Transverse colon (tissue), 4 donors: ENCODE measurements at places on chromosomes 4 and X. TPM values are rescaled to one million over a fixed set of nuclear protein-coding genes. Genes with fewer than 3 reads are reported as not detected.

Gene LYAR
- total RNA-seq, result 10.3 TPM

Gene SSX3
- total RNA-seq, result not detected

Gene PLS3
- total RNA-seq, result 4.5 TPM

- DNase-seq, result no peak
Observed at GRCh38 chr4:148029781-148030180, 297.9 kb downstream of the ARHGAP10 start.

Gene CCDC120
- 19.1 TPM for total RNA-seq

DNA sequence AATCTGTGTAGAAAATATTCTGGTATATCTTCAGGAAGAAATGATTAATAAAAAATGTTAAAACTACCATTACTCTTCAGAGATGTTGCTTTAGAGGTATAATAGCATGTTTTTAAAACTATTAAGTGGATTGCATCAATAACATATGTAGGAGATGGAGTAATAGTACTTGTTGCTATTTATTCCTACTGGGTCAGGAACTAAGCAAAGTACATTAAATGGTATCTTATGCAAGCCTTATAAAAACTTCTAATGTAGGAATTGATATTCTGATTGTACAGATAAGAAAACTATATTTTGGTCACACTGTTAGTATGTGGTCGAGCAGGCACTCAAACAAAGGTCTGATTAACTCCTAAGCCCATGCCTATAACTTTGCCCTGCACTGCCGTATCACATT is 31.4 kb upstream of the PDLIM5 start:
- no peak for DNase-seq

DNA sequence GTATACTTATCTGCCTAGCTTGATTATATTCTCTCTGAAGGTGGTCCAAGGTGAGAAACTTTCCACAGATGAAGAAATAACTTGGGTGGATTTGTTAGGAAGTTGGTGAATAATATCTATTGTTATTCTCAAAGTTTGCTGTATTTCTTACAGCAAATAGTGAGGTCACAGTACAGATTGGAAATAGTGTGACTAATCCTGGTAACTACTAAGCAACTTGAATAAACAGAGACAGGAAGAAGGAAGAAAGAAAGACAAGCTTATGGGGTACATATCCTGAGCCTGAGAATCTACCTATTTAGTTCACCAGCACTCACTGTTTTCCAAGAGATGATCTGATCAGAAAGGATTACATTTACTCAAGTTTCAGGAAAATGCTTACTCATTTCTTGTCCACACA is 1416.1 kb downstream of the RPA4 start:
- no peak for DNase-seq

Gene UGT8
- 41.0 TPM for total RNA-seq

- DNase-seq, result no peak
Observed at GRCh38 chr4:107654694-107655093, 65.3 kb downstream of the PAPSS1 start.

Gene HEPH
- total RNA-seq, result 185 TPM

Gene SSX4
- not detected for total RNA-seq

DNA sequence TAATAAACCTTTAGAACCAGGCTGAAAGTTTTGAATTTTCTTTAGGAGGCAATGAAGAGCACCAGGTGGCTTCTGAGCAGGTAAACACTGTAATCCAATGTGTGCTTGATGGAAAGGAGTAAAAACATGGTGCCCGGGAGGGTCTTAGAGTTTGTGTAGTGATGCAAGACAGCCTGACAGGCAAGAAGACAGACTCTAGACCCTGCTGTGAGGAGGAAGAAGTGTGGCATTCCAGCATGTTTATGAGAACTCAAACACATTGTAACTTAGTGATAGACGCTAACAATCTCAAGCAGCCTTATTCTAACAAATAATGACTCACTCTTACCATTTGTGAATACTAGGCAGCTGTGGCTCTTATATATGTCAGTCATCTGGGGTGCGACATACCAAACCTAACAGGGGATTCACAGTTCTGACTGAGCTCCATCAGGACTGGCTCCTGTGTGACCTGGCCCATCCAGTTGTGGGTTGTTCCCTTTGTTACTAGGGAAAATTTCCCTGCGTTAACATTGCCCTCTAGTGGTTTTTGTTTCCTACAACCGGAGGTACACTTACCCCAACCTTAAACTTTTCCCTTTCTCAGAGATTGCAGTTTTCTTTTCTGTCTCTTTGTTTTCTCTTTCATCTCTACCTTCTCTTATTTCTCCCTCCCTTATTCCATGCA is 53.8 kb downstream of the VSIG4 start:
- DNase-seq, result peak; percentile 12

- no peak for DNase-seq
Observed at GRCh38 chr4:173513651-173514050, 16.4 kb downstream of the HAND2 start.

- DNase-seq, result no peak
Observed at GRCh38 chr4:1170156-1170975, 2.0 kb downstream of the SPON2 start.

Gene RAB33A
- 0.82 TPM for total RNA-seq

- DNase-seq, result no peak
Observed at GRCh38 chr4:72557021-72557420, 12.0 kb downstream of the ADAMTS3 start.

DNA sequence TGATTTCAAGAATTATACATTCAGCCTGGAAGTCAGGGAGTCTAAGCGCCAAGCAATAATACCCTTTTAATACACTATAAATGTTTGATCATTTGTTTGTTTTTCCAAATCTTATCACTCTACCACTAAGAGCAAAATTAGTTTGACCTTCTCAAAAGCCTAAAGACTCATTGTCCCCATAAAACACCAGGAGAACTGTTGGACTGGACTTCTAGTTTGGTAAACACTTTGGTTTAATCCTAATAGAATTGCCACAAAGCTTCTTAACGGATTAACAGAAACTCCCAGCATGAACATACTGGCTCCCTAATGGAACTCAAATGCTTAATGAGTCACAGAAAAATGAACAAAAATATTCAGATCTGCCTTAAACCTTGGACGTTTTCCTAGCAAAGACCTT is 34.9 kb downstream of the SYTL5 start:
- no peak for DNase-seq

- no peak for DNase-seq
Observed at GRCh38 chrX:109920325-109920724, 82.6 kb upstream of the TMEM164 start.

GRCh38 chrX:44344687-44345086 is 1.2 kb upstream of the EFHC2 start:
- DNase-seq, result no peak

Gene RIPPLY1
- total RNA-seq, result not detected

GRCh38 chr4:189147005-189147929 is 793.4 kb upstream of the FRG1 start:
- DNase-seq, result no peak

GRCh38 chrX:48904180-48904579 is 6.5 kb downstream of the PQBP1 start:
- DNase-seq, result no peak

DNA sequence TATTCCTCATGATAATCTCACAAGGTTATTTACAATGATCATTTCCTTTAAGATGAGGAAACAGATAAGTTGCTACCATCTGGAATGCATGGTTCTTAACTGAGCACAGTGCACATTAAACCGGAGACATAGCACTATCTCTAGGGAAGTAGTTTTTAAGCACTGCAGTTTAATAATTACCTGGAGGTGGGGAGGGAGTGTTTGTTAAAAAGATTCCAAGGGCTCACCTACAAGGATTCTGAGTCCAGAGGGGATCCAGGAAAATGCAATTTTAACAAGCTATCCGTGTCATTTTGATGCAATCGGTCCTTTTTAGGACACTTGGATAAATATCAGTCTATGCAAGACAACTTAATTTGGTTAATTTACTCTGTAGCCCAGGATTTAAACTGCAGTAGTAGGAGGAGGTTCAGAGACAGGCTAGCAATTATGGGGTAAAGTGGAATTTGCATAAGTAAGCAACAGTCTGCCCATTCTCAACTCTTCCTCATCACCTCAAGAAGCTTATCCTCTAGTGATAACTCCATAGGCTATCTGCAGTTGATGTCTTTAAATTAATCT is 2.8 kb upstream of the PDLIM5 start:
- DNase-seq, result no peak

- no peak for DNase-seq
Observed at GRCh38 chr4:77190053-77190452, 33.0 kb downstream of the CCNG2 start.

DNA sequence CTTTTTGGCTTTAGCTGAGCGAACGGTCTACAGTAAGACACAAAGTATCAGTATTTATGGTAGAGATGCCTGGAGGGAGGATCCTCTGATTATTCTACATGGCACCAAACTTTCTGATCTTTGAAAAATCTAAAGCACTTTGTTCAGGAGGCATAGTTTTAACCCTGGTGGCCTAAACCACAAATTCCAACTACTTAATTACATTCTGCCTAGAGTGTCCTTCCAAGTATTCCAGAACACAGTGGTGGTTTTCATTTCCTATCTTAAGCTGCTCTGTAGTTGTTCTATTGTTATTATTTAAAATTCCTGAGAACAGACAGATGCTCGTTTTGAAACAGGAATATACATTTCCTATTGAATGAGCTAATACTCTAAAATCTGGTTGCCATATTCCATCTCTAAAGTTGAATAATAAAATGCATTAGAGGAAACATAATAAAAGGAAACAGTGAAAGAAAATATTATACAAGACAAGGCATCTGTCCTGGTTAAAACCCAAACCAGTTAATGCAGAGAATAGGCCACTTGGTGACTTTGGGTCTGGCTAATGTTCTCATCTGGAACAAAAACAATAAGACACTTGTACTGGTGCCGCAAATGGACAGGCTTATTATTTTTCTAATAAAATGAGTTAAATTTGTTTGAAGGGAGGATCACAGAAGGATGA is 657.4 kb downstream of the SPRY1 start:
- DNase-seq, result no peak

GRCh38 chrX:9676738-9677097 is 88.9 kb downstream of the GPR143 start:
- DNase-seq, result no peak

- no peak for DNase-seq
Observed at GRCh38 chr4:87498446-87498900, 30.7 kb downstream of the SPARCL1 start.

DNA sequence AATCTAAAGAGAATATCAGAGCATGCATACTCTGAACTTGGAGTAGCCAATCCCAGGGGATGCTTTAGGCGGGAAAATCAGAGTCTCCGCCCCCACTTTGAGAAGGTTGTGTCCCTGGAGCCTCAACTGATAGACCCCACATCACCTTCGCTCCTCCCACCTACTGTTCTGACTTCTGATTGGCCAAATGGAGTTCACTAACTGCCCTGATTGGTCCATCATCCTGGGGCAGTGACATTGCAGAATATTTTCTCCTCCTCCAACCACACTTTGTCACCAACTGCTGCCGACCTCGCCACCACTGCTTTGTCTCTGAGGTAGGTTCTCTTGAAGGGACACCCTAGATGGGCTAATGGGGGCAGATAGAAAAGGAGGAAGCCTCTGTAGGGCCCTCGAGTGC is 22.7 kb upstream of the SPACA5B start:
- no peak for DNase-seq

DNA sequence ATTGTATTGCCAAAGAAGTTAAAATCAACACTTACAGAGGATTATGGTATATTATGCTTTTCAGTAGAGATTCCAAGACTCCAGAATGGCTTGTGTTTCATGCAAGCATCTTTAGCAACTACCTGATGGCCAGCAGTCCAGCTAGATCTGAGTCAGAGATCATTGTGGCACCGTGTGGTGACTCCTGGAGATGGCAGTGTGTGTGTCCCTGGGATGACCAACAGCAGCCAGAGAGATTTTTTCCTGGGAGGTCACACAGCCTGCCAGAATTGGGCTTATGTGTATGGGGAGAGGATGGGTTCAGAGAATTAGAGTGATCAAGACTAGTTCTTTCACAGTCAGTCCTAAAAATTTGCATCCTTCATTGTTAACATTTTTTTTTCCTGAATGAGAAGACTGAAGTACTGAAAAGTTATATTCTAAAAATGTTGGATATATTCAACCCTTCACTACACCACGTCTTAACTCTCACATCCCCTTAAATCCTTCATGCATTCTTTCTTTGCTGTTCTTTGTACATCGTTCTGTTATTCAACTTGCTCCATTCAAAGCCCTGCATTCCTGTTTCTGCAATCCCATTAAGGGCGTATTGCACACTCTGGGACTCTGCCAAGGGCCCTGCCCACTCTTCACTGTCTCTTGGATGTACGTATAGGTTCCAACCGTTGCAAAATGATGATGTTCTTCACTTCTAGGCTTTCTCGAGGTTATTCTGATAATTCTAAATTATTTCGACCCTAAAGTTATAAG is 12.4 kb downstream of the TENM3 start:
- no peak for DNase-seq

GRCh38 chr4:6391852-6392188 is 80.6 kb downstream of the PPP2R2C start:
- no peak for DNase-seq

GRCh38 chr4:139659735-139660424 is 5.7 kb upstream of the MGST2 start:
- DNase-seq, result no peak

DNA sequence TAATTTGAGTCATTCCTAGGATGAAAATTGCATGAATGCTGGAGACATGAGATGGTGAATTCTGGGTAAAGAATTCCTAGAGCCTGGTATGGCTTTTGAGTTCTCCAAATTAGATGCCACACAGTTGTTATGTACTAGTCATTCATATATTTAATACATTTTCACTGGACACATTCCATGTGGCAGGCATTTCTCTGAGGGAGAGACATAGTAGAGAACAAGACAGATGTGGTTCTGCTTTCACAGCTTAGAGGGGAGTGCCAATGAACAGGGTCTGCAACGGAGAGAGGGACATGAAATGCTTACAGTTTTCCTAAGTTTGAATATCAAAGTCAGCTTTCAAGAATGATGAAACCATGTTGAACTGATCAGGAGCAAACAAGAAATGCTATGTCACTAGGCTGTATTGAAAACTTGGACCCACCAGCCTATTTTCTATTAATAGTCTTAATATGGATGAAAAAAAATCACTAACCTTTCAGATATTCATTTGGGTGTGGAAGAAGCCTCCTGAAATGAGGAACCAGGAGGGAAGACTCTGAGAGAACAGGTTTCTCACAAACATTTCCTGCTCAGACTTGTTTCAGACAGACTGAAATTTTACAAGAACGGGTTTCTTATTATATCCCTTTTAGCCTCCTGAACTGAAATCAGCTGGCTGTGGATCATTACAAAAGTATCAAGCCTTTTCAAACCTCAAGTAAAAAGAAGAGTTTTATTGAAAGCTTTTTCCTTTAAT is 276.0 kb upstream of the TET2 start:
- DNase-seq, result no peak

DNA sequence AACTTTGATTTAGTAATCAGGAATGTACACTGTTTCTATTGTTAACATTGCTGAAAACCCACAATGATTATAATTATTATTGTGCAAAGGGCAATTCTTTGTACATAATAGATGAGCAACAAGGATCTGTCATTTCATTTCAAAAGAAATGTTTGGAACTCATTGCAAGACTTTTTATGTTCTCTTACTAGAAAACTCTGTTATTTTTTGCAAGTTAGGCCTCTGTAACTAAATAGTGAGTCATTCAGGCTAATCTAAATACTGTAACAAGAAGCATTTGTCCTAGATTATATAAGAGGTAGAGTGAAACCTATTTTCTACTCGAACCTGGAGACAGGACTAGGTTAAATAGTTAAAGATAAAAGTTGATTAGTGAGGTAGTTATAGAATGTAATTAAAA is 93.2 kb upstream of the FAM47B start:
- no peak for DNase-seq
